ENCODE measurements at places on chromosomes 7 and 10.

- no peaks in the 10 kb centered on the region for H3K4me1 ChIP-seq
- H3K4me3 ChIP-seq, result no peak overlapping the region
These were observed 185.6 kb downstream of the ANK3 start for GRCh38 chr10:60203993-60204618.

GRCh38 chr7:256461-256940 is 33.5 kb upstream of the FOXL3 start:
- no peaks in the 10 kb centered on the region for H3K27me3 ChIP-seq
- H3K36me3 ChIP-seq, result peaks cover 74% of the 10 kb centered on the region
- DNase-seq, result no peak
- H3K4me1 ChIP-seq, result no peaks in the 10 kb centered on the region

DNA sequence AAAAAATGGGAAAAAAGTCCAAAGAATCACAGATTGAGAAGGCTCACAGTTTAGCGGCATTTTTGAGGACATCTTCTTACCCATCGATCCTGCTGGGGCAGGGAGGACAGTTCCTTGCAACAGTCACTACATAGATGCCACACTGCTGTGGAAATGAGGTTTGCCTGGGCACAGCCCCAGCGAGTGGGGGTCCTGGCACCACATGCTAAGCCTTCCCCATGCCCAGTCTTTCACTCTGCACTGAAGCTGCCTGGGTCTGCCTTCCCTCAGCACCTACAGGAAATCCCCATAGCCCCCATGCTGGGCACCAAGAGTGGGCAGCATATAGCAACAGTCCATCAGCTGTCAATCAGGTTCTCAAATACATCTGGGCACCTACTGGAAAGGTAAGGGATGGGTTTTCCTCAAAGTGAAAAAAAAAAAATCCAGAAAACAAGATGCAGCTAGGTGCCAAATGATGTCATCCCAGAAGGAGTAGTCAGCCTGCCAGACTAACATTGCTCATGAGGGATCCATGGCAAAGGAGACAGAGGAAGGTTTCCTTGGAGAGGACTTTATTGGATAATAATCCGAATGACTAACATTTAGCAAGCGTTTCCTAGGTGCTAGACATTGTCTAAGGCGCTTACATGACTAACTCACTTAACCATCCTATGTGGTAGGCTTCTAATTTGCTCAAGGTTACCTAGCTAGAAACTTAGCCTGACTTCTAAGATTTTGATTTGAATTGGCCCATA is 125.7 kb upstream of the CXCL12 start:
- H3K4me3 ChIP-seq, result no peak overlapping the region
- H3K36me3 ChIP-seq, result no peaks in the 10 kb centered on the region
- no peak for DNase-seq
- no peaks in the 10 kb centered on the region for H3K4me1 ChIP-seq
- H3K27ac ChIP-seq, result no peak overlapping the region

- DNase-seq, result no peak
- H3K4me3 ChIP-seq, result no peak overlapping the region
- no peaks in the 10 kb centered on the region for H3K36me3 ChIP-seq
- no peak overlapping the region for H3K27ac ChIP-seq
- H3K4me1 ChIP-seq, result no peaks in the 10 kb centered on the region
These were observed 120.6 kb downstream of the CLEC2L start for GRCh38 chr7:139643951-139644585.

All from adrenal gland (tissue), 19 donors.